Activated B cell treated with CpG ODN at 0.5 μM for 24 hours (primary cell): ENCODE measurements at places on chromosomes 5 and 9.

GRCh38 chr9:79928661-79929223, 357.0 kb downstream of the TLE4 start:
- H3K4me3 ChIP-seq, result no peak overlapping the region
- no peaks in the 10 kb centered on the region for H3K27me3 ChIP-seq

DNA sequence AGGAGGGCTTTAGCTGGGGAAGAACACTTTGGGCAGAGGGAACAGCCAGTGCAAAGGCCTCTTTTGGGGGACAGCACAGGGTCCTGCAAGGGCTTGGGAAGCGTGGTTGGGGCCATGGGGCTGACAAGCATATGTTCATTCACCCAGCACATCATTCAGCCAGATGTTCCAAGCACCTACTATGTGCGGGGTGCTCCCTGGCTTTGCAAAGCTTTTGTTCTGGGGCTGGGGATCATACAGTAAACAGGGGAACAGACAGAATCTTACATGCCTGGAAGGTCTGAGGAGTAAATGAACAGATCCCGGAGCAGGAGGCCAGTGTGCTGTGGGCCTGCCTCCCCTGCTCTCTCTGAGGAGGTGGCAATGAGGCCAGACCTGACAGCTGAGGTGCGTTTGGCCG, 16.7 kb downstream of the PSD2 start:
- H3K27ac ChIP-seq, result no peak overlapping the region
- H3K36me3 ChIP-seq, result no peaks in the 10 kb centered on the region
- no peak for DNase-seq
- no peak overlapping the region for H3K4me3 ChIP-seq
- peaks cover 27% of the 10 kb centered on the region for H3K27me3 ChIP-seq
- H3K4me1 ChIP-seq, result no peaks in the 10 kb centered on the region

DNA sequence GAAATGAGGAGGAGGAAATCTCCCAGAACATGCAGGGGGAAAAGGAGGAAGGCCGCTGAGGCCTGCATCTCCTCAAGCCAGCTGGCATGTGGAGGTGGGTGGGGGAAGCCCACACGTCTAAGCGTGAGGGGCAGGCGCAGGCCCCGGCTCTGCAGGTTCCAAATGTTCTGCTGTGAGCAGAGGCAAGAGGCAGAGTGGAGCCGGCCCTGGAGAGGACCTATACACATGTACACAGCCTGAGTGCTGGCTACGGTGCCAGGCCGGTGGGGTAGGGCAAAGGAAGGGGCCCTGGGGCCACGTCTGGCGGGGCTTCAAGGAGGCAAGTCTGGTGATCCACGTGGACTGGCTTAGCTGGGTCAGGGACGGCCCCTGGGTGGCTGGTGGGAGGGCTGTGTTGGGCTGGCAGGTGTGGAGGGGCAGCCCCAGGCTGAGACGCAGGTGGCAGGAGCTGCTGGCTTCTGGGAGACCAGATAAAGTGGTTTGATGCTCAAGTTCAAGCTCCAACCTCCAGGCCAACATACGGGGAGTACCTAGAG, 26.4 kb downstream of the LPCAT1 start:
- peaks cover 62% of the 10 kb centered on the region for H3K36me3 ChIP-seq
- peak overlapping the region; percentile 83 for H3K27ac ChIP-seq
- H3K4me3 ChIP-seq, result peak overlapping the region; percentile 36
- no peaks in the 10 kb centered on the region for H3K27me3 ChIP-seq

GRCh38 chr9:32573821-32574220, 862 bp upstream of the NDUFB6 start:
- H3K4me1 ChIP-seq, result peaks cover 21% of the 10 kb centered on the region
- peaks cover 5% of the 10 kb centered on the region for H3K27me3 ChIP-seq
- DNase-seq, result no peak
- peak overlapping the region; percentile 94 for H3K27ac ChIP-seq

DNA sequence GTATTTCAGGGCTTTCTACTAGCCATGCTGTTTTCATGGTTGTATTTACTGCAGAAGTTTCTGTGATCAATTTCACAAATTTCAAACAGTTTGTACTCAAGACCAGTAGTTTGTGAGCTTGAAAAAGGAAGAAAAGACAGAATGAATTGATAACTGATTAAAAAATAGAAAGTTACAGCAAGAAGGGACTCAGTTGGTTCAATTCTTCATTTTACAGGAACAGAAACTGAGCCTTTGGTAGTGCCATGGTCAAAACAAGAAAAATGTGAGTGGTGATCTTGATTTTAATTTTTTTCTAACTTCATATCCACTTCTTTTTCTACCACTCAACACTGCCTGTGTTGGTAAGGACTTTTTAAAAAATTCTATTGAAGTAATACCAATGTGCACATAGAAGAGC, 206.6 kb upstream of the NREP start:
- no peaks in the 10 kb centered on the region for H3K36me3 ChIP-seq
- H3K27ac ChIP-seq, result no peak overlapping the region
- H3K4me1 ChIP-seq, result peaks cover 38% of the 10 kb centered on the region

- H3K27ac ChIP-seq, result no peak overlapping the region
- no peak overlapping the region for H3K4me3 ChIP-seq
- DNase-seq, result no peak
- no peaks in the 10 kb centered on the region for H3K27me3 ChIP-seq
- H3K36me3 ChIP-seq, result no peaks in the 10 kb centered on the region
Measured at GRCh38 chr5:2111569-2112105, 228.9 kb upstream of the IRX4 start.

GRCh38 chr5:74143721-74144330, 496.7 kb downstream of the ENC1 start:
- H3K4me1 ChIP-seq, result no peaks in the 10 kb centered on the region
- no peak overlapping the region for H3K4me3 ChIP-seq
- H3K27ac ChIP-seq, result no peak overlapping the region
- no peak for DNase-seq
- H3K36me3 ChIP-seq, result no peaks in the 10 kb centered on the region
- no peaks in the 10 kb centered on the region for H3K27me3 ChIP-seq

GRCh38 chr5:148352696-148353095, 17.3 kb downstream of the SPINK9 start:
- H3K4me3 ChIP-seq, result no peak overlapping the region
- DNase-seq, result no peak
- H3K27me3 ChIP-seq, result peaks cover 2% of the 10 kb centered on the region
- H3K4me1 ChIP-seq, result no peaks in the 10 kb centered on the region
- H3K27ac ChIP-seq, result no peak overlapping the region

DNA sequence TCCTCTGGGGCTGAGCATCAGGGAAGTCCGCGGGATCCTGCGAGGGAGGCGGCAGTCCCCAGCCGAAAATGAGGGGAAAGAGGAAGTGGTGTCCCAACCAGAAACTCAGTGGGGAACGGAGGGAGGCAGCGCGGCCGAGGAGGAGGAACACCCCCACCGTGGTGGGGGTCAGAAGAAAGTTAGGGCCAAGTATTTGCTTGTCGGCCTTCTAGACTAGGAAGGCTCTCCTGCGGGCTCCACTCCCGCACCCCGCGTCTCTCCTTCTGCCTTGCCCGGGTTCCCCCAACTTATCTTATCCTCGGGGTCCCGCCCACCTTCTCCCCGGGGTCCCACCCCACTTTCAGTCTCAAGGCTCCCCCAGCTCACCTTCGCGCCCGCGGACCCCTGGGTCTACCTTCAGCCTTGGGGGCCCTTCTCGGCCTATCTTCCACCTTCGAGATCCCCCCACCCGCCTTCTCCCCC, 557 bp upstream of the PHF2 start:
- DNase-seq, result no peak
- H3K36me3 ChIP-seq, result no peaks in the 10 kb centered on the region
- H3K4me3 ChIP-seq, result peak overlapping the region; percentile 89
- H3K27ac ChIP-seq, result peak overlapping the region; percentile 89
- no peaks in the 10 kb centered on the region for H3K27me3 ChIP-seq

- no peak for DNase-seq
- no peaks in the 10 kb centered on the region for H3K4me1 ChIP-seq
- H3K4me3 ChIP-seq, result no peak overlapping the region
- no peaks in the 10 kb centered on the region for H3K27me3 ChIP-seq
- H3K27ac ChIP-seq, result no peak overlapping the region
Measured at GRCh38 chr9:71333321-71333720, 211.9 kb upstream of the TRPM3 start.

DNA sequence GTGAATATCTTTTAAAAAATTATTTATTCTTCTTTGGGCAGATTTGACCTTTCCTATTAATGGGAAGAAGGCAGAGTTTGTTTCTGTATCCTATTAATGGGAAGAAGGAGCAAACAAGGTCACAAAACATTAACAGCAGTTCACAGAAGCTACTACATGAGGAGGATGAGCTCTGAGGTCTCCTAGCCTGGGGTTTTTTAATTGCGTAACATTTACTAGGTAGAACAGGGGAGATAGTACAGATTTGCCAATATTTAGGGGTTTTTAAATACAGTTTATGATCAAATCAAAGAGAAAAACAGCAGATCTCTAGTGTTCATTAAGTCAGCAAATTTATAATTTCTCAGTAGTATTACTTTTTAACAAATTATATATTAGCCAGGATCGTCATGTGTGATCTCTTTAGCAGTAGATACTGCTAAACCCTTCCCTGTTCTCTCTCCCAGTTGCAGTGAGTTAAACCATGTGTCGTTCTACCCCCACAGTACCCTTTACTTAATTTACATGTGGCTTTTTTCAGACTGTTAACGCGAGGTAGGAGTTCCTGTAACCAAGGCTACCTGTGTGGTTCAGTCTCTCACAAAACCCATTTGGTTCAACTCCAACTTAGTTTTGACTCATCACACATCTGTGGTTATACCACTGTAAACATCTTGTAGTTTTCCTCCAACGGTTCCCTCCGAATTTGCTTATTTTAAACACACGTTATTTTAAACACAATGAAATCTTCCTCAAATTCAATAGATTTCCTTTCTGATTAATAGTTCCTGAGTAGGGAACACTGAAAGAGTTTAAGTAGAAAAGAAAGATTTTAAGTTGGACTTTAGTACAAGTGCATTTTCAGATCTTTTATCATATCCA, 13.3 kb downstream of the SLC25A46 start:
- no peak overlapping the region for H3K4me3 ChIP-seq
- H3K27ac ChIP-seq, result peak overlapping the region; percentile 51
- no peaks in the 10 kb centered on the region for H3K27me3 ChIP-seq
- H3K4me1 ChIP-seq, result peaks cover 25% of the 10 kb centered on the region
- DNase-seq, result no peak
- peaks cover 58% of the 10 kb centered on the region for H3K36me3 ChIP-seq

- peaks cover 4% of the 10 kb centered on the region for H3K36me3 ChIP-seq
- H3K4me3 ChIP-seq, result no peak overlapping the region
- no peaks in the 10 kb centered on the region for H3K4me1 ChIP-seq
- H3K27ac ChIP-seq, result no peak overlapping the region
Measured at GRCh38 chr9:127503947-127504886, 52.9 kb downstream of the LRSAM1 start.

DNA sequence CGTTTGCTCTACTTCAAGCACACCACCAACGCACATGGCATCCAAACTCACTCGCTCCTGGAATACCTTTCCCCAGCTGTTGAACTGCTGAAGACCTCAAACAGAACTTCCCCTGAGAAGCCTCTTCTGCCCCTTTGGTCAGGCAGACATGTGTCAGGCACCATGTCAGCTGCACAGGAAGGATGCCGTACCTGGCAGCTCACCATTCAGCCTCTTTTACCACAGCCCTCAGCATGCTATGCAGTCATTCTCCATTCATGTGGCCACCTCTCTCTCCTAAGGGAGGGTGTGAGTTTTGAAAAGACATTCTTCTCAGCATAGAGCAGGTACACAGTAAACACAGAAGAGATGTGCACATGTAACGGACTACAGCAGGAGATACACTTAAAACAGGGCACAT, 14.2 kb downstream of the IL4 start:
- no peaks in the 10 kb centered on the region for H3K27me3 ChIP-seq
- H3K4me1 ChIP-seq, result peaks cover 22% of the 10 kb centered on the region
- H3K4me3 ChIP-seq, result no peak overlapping the region
- H3K36me3 ChIP-seq, result peaks cover 4% of the 10 kb centered on the region

GRCh38 chr5:160020964-160021363, 12.0 kb downstream of the TTC1 start:
- no peak for DNase-seq
- H3K4me3 ChIP-seq, result no peak overlapping the region
- H3K27me3 ChIP-seq, result no peaks in the 10 kb centered on the region
- no peak overlapping the region for H3K27ac ChIP-seq
- peaks cover 5% of the 10 kb centered on the region for H3K4me1 ChIP-seq

GRCh38 chr5:143023411-143024096, 253.4 kb downstream of the ARHGAP26 start:
- no peaks in the 10 kb centered on the region for H3K27me3 ChIP-seq
- no peaks in the 10 kb centered on the region for H3K36me3 ChIP-seq
- no peak overlapping the region for H3K27ac ChIP-seq
- H3K4me1 ChIP-seq, result peaks cover 16% of the 10 kb centered on the region

- no peak overlapping the region for H3K4me3 ChIP-seq
- peaks cover 14% of the 10 kb centered on the region for H3K4me1 ChIP-seq
- H3K36me3 ChIP-seq, result peaks cover 69% of the 10 kb centered on the region
- H3K27me3 ChIP-seq, result no peaks in the 10 kb centered on the region
- peak overlapping the region; percentile 79 for H3K27ac ChIP-seq
Measured at GRCh38 chr5:69105996-69106906, 12.4 kb downstream of the SLC30A5 start.

GRCh38 chr5:176901260-176902101, 2.3 kb upstream of the HK3 start:
- H3K27ac ChIP-seq, result peak overlapping the region; percentile 75
- no peak for DNase-seq
- H3K4me3 ChIP-seq, result no peak overlapping the region
- H3K27me3 ChIP-seq, result no peaks in the 10 kb centered on the region

DNA sequence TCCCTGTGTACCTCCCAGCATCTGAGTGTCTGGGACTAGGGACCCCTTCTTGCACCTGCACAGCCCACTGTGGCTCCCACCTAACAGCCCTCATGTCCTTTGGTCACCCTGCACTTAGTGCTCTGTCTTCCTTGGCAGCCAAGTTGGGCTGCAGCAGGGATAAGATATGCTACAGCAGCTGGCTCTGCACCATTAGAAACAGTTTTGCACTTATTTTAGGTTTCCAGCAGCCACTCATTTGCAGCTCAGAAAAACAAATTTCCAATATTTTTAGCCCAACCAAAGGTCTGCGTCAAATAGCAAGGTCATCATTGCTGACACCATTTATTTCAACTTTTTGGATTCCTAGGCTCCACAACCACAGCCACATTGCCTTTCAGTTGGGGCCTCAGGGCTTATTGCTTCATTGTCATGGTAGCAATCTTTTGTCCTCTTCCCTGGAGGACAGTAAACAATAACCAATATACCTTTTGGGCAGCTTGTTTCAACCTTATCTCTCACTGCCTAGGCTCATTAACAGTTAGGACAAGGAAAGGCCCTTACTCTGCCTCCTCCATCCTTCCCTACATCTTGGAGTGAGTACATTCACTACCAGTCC, 263.9 kb downstream of the COX7C start:
- H3K36me3 ChIP-seq, result no peaks in the 10 kb centered on the region
- no peak for DNase-seq
- no peak overlapping the region for H3K27ac ChIP-seq
- no peaks in the 10 kb centered on the region for H3K27me3 ChIP-seq
- no peaks in the 10 kb centered on the region for H3K4me1 ChIP-seq

GRCh38 chr5:16675806-16676205, 59.0 kb upstream of the RETREG1 start:
- H3K4me3 ChIP-seq, result no peak overlapping the region
- no peak overlapping the region for H3K27ac ChIP-seq
- H3K27me3 ChIP-seq, result no peaks in the 10 kb centered on the region
- H3K36me3 ChIP-seq, result no peaks in the 10 kb centered on the region
- no peak for DNase-seq

GRCh38 chr5:639253-639530, 27.1 kb downstream of the CEP72 start:
- no peak overlapping the region for H3K4me3 ChIP-seq
- peaks cover 63% of the 10 kb centered on the region for H3K36me3 ChIP-seq
- H3K4me1 ChIP-seq, result peaks cover 11% of the 10 kb centered on the region
- no peaks in the 10 kb centered on the region for H3K27me3 ChIP-seq
- H3K27ac ChIP-seq, result no peak overlapping the region

- H3K27ac ChIP-seq, result no peak overlapping the region
- no peaks in the 10 kb centered on the region for H3K4me1 ChIP-seq
- H3K36me3 ChIP-seq, result no peaks in the 10 kb centered on the region
Measured at GRCh38 chr5:144289277-144289676, 118.6 kb downstream of the KCTD16 start.
